Hepatocyte (in vitro differentiated cells): ENCODE measurements at places on chromosomes 4 and X. TPM values are rescaled to one million over a fixed set of nuclear protein-coding genes. Genes with fewer than 3 reads are reported as not detected.
A peak's percentile ranks its signal among the peaks of the same experiment; 100 is the strongest.

DNA sequence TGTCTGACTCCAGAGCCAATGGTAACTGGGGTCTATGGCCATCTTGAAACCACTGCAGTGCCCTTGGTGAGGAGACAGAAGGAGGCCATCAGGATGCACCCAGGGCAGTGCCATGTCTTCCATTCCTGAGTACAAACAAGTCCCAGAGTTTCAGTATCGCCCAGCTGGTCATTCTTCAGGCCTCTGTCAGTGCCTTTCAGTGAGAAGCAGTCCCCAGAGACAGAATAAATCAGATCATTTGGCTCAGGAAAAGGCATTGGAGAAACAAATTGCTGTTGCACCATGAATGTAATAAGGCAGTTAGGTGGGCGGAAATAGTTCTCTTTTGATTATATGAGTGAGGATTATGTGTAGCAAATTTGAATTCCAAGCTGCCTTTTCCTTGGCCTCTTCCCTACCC is 21.3 kb downstream of the ADGRG4 start:
- DNase-seq, result no peak

- peak; percentile 49 for DNase-seq
Observed at GRCh38 chr4:24434241-24434640, 150.1 kb downstream of the DHX15 start.

GRCh38 chrX:66030505-66031317 is 9.2 kb downstream of the VSIG4 start:
- peak; percentile 30 for DNase-seq

GRCh38 chr4:147578593-147578992 is 38.6 kb upstream of the TMEM184C start:
- no peak for DNase-seq

DNA sequence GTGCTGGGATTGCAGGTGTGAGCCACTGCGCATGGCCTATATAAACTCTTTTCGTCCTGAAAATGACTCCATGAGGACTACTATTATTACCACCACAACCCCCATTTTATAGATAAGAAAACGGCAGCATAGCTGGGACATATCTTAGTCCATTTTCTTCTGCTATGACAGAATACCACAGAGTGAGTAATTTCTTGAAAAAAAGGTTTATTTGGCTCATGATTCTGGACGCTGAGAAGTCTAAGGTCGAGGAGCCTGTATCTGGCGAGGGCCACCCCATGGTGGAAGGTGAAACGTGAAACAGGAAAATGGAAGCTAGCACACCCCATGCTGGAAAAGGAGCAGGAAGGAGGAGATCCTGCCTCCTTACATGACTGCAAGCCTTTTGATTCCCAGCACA is 68.9 kb downstream of the SMIM20 start:
- DNase-seq, result no peak

The TLR1 gene
- 0.36 and 1.0 TPM in 2 replicates for polyA plus RNA-seq

The NMU gene
- 2.0 and 5.2 TPM in 2 replicates for polyA plus RNA-seq

The PCDH10 gene
- polyA plus RNA-seq, result 13.0 and 16.7 TPM in 2 replicates
